ENCODE measurements at places on chromosomes 6 and 20.

GRCh38 chr6:43033496-43034189 is 12.2 kb downstream of the RRP36 start:
- no peak for DNase-seq

GRCh38 chr6:138970159-138970558 is 17.9 kb downstream of the REPS1 start:
- DNase-seq: no peak

DNA sequence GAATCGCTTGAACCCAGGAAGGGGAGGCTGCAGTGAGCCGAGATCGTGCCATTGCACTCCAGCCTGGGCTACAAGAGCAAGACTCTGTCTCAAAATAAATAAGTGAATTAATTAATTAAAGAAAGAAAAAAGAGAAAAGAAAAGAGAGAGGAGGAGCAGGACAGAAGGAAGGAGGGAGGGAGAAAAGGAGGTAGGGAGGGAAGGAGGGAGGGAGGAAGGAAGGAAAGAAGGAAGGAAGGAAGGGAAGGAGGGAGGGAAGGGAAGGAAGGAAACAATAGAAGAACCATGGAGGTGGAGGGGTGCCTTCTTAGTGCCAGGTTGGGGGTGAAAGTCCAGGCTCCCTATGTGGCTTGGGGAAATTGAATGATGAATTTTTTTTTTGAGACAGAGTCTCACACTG is 6.5 kb upstream of the AHCY start:
- no peak for DNase-seq

- no peak for DNase-seq
Measured at GRCh38 chr20:7159903-7160302, 392.4 kb downstream of the BMP2 start.

DNA sequence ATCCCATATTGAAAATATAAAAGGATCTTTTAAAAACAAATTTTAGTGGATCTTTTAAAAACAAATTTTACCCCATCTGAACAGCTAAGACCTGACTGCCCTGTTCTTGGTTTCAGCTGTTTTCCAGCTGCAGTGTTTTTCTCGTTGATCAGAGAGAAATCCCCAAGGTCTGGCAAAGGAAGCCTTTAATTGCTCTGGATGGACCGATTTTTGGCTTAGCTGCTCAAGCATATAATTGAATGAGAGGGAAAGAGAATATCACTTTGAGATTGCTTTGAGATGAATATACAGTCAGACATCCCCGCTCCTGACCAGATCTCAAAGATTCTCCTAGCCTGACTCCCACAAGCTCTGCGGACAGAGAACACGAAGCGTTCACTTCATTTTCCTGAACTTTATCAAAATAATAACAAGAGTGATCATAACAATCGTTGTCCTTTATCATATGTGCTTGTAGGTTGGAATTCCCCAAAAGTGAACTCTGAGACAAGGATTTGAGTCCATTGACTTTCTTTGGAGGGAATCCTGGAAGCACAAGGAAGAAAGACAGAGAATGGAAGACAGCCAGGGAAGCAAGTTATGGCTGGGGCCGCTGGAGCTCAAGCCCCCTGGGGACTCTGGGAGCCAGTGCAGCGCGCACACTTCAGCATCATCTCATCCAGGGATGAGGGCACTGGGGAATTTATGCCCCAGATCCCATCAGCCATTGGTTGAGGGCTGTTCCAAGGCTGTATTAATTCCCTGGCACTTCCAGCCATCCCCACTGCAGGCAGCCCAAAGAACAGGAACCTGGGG is 101.3 kb downstream of the SNX5 start:
- no peak for DNase-seq

DNA sequence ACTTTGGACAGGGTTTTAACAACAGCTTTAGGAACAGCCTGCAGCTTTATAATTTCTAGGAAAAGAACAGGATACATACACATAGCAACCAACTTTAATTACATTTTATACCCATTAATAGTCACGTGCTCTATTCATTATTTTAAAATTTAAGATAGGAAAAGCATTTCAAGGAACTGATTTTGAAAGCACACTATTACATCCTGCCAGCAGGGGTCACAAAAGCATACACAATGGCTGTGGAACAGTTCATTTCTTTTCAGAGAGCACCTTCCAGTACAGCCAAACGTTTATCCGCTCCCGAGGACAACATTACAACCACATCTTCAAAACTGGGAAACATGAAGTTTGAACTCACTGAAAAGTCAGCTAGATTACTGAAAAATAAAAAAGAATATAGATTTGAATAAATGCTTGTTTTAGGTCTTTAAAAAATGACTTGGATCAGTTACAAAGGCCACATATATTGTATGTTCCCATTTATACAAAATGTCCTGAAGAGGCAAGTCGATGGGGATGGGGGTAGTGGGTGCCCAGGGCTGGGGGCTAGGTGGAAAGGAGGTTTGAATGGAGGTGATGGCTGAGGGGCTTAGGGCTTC is 104.6 kb upstream of the EXOC2 start:
- DNase-seq: peak; percentile 65

- DNase-seq: no peak
Measured at GRCh38 chr6:143958839-143959399, 49.1 kb downstream of the PLAGL1 start.

DNA sequence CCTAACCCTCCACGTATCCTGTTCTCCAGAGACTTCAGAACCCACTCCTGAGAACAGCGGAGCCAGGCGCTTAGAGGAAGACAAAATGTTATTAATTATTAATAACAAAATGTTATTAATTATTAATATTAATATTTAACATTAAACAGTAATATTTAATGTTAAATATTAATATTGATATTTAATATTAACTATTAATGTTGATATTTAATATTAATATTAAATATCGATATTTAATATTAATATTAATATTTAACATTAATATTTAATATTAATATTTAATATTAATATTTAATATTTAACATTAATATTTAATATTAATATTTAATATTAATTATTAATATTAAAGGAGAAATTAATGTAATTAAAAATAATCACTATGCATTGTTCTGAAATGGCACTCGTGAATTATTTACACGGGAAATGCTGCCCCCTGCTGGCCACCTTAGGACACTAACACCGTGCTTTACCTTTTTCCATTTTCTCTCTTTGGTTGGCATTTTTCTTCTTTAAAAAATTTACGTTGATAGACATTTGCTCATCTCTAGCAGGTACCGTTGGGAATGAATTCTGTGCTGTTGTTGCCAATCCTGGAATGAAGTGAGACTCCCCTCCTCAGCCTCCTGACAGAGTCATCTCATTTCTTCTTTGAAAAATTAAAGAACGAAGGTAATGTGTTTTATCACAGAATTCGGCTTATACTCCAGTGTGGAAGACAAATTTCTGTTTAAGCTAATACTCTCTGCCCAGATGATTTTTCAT is 7.5 kb upstream of the GGTLC1 start:
- peak; percentile 54 for DNase-seq

- DNase-seq: no peak
Measured at GRCh38 chr6:118187568-118188164, 280.6 kb downstream of the SLC35F1 start.

DNA sequence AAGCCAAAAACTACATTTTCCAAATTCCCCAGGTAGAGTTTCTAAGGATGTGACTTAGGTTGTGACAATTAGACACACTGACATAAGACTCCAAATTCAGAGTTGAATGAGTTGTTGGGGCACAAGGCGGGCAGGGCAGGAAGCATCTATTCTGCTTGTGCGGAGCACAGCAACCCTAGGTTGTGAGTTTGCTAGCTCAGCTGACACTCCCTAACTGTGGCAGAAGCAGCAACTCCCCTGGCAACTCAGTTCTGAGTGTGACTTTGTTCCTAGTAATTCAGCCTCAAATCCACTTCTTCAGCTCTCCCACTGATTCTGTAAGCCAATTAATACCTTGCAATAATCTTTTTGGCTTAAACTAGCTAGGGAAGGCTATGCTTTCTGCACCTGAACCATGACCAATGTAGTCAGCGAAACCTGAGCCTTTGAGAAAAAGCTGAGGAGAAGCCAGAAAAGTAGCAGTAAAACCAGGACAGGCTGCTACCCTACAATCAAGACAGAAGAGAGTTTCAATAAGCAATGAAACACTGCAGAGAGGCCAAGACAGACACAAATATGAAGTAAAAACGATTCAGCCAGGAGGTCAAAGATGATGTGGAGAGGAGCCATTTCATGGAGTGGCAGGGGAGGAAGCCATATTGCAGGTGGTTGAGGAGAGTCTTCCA is 30.0 kb upstream of the PAQR8 start:
- no peak for DNase-seq

GRCh38 chr6:358432-358831 is 33.1 kb upstream of the IRF4 start:
- no peak for DNase-seq

GRCh38 chr6:111885373-111886027 is 12.2 kb upstream of the FYN start:
- DNase-seq: no peak

- DNase-seq: no peak
Measured at GRCh38 chr6:36743538-36744303, 46.1 kb downstream of the RAB44 start.

- no peak for DNase-seq
Measured at GRCh38 chr6:155887421-155887820, 431.8 kb upstream of the NOX3 start.

DNA sequence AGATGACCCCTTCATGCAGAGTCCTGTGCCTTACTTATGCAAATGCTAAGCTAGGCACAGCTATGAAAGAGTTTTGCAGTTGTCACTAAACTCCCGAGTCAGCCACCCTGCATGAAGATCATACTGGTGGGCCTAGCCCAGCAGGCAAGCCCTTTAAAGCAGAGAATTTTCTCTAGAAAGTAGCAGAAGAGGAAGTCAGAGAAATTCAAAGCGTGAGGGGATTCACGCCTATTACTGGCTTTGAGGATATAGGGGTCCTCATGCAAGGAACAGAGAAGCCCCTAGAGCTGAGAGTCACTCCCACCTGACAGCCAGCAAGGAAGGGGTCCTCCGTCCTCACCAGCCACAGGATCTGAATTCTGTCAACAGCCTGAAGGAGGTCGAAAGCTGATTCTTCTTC is 54.6 kb downstream of the MYB start:
- DNase-seq: no peak

DNA sequence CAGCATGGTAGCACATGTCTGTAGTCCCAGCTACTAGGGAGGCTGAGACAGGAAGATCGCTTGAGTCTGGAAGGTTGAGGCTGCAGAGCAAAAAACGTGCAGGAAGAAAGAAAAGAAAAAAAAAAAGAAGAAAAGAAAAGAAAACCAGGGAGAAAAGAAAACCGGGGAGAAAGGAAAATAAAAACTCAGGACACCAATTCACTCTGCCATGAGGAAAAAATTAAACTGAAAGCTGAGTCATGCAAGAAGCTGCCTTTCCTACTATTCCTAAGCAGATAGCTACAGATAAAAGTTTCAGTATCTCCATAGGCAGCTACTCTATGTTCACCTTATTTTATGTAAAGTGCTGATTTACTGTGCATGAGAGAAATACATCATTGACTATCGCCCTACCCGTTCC is 10.5 kb downstream of the PTGIS start:
- DNase-seq: no peak

GRCh38 chr20:42401613-42402012 is 783.4 kb upstream of the CHD6 start:
- no peak for DNase-seq

DNA sequence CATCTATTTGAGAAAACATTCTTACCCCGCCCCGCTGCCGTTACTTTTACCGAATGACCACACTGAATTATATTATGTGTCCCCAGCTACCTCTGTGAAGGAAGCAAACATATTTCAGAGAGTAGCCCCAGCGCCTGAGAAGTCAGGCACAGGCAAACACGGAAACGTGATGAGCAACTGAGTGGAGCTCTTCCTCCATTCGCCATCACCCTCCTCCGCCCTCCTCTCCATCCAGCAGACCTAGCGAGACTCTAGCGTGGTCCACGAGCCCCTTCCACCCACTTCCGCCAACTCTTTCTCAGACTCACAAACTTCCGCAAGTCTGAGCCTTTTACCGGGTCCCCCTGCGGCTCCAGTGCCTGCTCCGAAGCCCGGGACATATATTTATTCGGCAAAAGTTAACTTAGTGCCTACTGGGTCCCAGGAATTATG is 582 bp downstream of the SNRPB start:
- peak; percentile 74 for DNase-seq

GRCh38 chr20:6142348-6142993 is 19.6 kb upstream of the FERMT1 start:
- DNase-seq: peak; percentile 77

- DNase-seq: no peak
Measured at GRCh38 chr6:166655251-166655650, 28.2 kb upstream of the RPS6KA2 start.

DNA sequence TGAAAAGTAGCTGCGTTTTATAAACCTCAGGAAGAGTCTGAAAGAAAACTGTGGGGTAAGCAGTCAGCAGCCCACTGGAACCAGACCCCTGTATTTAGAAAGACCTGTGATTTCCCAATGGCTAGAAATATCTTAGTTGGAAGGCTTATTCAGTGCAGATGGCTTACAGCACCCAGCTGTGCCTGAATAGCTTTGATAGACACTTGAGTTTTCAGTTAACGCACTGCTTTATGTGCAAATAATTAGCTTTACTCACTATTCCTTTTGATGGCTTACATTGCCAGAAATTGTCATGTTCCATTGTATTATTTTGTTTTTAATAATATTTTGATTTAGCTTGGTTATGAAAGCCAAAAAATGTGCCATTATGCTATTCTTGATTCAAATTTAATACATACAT is 465.3 kb upstream of the SYNCRIP start:
- DNase-seq: no peak

DNA sequence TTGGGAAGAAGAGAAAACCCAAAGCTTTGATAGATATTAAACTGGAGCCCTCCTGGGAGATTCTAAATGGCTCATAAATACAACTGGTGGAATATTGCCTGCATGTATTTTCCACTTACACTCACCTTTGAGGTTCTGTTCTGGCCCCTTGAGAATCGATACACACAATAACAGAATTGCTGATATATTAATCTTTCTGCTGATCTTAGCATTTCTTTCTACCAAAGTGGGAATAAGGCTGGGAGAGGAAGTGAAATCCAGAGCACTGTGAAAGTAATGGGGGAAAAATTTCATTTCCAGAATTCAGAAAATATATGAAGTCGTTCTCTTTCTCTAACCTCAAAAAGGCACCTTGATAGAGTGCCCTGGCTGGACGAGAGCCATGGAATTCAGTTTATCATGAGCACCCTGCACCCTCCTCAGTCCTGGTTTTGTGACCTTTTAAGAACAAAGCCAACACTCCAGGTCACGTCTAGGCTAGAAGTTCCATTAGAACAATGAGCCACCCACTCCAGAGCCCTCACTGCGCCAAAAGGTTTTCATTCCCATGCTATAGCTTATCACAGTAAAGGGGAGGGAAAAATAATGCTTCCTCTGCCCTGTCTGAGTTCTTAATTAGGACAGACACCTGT is 244.5 kb downstream of the CD83 start:
- no peak for DNase-seq

GRCh38 chr6:155311086-155311485 is 3.2 kb downstream of the TFB1M start:
- no peak for DNase-seq

DNA sequence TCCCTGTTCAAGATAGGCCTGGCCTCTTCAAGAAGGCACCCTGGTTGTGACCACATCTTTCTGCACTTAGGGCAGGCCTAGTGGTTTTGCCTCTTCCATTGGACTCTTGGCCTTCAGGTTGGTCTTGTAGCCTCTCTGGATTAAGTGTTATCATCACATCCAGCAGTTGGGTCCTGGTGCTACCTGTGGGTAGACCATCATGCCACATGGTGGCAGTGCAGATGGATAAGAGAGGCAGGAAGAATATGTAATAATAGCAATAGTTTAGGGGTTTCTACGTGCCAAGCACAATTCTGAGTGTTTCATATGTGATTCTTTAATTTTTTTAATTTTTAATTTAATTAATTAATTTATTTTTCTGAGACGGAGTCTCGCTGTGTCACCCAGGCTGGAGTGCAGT is 28.5 kb upstream of the SNRPB2 start:
- peak; percentile 38 for DNase-seq

GRCh38 chr6:17268114-17268513 is 13.0 kb upstream of the RBM24 start:
- DNase-seq: no peak
